ENCODE measurements at places on chromosomes 13 and 19.

GRCh38 chr13:41054212-41054877, 7.0 kb upstream of the WBP4 start:
- no peak for DNase-seq

- DNase-seq = no peak
Observed at GRCh38 chr13:76025392-76025791, 389.3 kb downstream of the LMO7 start.

DNA sequence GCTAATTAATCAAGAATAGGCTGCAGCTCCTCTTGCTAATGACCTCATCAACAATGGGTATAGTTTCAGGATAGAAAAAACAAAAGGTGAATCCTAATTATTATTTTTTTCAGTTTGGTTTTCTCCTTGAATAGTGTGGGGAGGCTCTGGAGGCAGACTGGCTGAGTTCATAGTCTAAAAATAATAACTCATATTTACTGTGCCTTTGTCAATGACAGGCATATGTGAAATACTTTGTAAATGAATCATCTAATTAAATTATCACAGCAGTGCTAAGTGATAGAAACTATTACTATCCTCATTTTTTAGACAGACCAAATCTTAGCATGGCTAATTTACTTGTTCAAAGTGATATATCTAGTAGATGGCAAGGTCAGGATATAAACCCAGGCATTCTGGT, 1261.0 kb upstream of the SLC10A2 start:
- no peak for DNase-seq

GRCh38 chr13:20077086-20077485, 83.8 kb downstream of the GJA3 start:
- no peak for DNase-seq

DNA sequence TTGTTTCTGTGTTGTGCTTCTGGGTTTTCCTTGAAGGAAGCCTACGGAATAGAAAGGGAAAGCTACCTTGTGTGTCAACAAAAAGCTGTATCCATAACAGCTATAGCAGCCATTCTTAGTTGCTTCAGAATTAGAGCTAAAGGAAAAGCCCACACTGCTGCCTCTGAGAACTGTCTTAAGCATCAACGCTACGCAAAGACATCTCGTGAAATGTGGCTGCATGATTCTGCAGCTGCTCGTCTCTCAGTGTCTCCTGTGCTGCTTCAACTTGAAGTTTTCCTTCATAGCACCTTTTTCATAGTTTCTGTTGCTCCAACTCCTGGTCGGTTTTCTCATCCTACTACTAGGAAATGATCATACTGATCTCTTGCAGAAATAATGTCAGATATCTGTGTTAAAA, 140.9 kb upstream of the MAB21L1 start:
- DNase-seq = no peak

DNA sequence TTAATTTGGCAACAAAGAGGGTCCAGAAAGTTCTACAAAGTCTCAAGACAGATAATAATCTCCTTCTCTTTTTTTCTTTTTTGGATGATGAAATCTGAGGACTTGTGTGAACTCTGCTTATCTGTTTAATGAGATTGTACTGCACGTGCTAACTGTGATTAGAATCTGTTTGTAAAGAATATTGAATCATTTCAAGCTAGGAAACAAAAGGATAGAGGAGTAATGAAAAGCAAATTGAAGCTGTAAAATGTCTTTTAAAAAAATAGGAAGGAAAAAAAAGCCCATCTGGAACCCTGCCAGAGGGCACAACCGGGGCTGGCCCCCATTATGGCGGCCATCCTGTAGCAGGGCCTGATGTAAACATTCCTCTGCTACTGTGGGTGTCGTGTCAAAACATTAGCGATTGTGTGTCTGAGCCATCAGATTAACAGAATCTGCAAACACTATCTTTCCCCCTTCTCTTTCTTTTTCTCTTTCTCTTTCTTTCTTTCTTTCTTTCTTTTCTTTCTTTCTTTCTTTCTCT, 83.0 kb downstream of the FLT1 start:
- no peak for DNase-seq

DNA sequence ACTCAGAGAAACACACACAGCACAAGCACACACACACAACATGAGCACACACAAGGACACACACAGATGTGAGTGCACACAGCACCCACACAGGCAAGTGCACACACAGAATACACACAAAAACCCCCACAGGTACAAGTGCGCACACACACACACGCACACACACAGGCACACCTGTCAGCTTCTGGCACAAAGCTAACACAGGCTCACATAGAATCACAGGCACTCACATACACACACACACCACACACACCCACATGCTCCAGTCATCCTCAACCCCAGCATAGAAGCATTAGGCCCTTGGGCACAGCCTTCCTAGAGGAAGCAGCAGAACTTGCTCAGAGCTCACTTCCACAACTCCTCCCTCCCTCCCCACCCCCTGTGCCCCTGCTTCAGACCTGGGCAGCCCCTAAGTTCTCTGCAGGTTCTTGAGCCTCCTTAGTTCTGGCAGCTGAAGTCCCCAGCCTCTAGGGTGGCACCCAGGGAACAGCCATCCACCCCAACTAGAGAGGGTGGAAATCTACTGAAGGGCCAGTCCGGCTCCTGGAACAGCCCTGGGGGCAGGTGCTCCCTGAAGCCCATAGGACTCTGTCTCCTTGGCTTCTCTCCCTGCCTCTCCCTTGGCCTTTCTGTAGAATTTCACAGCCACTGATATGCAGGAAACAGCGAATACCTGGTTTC, 129.9 kb upstream of the VSTM2B start:
- DNase-seq = no peak

DNA sequence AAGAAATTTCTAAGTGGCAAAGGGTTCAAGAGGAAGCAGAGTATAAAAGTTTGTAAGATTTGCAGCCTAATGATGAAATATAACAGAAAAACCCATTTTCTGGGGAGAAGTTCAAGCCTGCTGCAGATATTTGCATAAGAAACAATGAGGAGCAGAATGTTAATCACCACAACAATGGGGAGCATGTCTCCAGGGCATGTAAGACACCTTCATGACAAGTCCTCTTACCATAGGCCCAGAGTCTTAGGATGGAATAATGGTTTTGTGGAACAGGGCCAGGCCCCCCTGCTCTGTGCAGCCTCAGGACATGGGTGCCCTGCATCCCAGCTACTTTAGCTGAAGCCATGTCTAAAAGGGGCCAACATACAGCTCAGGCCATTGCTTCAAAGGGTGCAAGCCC, 809.0 kb upstream of the SLITRK5 start:
- no peak for DNase-seq

GRCh38 chr13:77653301-77653700, 44.2 kb upstream of the SLAIN1 start:
- DNase-seq = no peak

DNA sequence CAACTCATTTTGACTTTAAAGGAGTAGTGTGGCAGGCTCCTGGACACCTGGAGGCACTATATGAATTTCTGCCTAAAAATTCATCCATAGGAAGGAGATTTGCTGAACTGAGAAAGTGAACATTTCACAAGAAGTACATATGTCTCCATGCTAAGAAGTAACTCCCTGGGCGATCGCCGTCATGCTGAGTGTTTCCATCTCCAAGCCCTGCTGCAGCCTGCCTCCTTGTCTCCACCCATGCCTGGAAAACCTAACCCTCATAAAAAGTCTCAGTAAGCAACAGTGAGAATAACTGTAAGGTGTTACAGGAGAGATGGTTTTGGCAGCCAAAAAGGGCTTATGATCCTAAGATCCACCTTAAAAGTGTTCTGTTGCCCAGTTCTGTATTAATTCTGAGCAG, 251.3 kb downstream of the SHISA2 start:
- no peak for DNase-seq

DNA sequence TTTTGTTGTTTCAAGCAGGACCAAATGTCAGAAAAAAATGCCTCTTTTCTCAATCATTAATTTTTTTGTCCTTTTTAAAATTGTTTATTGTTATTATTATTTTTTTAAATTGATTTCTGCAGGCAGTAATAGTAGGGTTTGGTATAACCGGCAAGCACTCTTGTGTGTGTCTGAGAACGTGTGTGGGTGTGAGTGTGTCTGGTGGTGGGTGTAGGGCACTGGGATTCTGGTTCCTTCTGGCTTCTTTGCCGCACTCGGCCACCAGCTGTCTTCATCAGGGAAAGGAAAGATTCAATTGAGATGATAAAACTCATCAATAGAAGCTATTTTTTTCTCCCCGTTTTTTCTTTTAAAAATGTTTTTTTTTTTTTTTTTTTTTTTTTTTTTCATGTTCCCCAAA, 56.4 kb downstream of the IER2 start:
- DNase-seq = no peak

DNA sequence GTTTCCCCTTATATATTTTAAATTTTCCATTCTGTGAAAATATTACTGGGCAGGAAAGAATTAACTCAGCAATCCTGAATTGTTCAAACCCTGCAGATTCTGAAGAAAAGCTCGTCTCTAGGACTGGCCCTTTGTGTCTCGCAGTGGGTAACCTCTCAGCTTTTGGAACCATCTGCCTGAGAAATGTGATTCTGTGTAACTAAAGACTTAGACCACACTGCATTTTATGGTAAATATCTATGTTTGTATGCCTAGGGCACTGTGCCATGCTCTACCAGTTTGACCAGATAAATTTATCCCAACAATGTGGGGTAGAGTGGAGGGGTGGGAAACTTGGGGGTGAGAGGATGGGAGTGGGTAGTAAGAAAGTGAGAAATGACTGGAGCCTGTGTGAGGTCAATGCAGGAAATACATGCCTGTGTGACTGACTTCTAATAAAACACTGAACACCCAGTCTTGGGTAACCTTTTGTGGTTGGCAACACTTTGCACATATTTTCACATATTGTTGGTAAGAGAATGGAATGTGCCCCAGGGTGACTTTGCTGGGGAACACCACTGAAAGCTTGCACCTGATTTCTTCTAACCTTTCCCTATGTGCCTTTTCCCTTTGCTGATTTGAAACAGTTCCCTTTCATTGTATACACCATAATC, 1181.9 kb downstream of the OLFM4 start:
- DNase-seq = no peak

DNA sequence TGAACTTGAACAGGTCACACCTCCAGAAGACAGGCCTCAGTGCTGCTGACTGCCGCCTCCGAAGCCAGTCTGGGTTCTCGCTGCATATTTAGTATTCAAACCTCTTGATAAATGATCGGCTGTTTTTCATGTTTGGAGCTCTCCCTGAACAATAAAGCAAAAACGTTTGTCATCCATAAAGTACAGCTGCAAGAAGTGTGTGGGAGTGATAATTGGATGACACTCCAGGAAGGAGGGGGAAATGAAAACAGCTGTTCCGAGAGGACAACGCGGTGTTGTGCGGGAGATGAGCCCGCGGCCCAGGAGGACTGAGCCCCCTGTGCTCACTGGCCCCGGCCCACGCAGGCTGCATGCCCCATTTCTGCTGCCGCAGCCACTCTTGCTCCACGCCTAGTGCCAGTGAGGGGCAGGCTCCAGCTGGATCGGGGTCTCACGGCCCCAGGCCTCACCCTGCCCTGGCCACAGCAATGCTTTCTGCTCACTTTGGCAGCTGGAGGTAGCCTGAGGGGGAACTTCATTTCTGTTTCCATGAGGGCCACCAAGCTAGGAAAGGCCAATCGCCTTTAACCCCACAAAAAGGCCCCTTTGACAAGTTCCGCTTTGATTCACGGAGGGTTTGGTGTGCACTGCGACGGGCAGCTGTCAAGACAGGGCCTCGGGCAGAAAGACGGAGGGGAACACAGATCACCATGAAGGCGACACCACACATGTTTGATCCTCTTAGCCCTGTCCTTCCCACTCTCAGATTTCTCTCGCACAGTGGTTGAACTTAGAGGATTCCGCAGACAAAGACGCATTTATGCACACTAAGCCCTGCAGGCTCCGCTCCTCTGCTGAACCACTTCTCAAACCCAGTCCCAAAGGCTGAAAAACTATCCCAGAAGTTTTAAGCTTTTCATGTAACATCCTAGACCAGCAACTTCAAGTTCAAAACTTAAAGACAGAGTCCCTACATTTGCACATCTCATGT, 537.6 kb downstream of the EFNB2 start:
- DNase-seq = no peak

DNA sequence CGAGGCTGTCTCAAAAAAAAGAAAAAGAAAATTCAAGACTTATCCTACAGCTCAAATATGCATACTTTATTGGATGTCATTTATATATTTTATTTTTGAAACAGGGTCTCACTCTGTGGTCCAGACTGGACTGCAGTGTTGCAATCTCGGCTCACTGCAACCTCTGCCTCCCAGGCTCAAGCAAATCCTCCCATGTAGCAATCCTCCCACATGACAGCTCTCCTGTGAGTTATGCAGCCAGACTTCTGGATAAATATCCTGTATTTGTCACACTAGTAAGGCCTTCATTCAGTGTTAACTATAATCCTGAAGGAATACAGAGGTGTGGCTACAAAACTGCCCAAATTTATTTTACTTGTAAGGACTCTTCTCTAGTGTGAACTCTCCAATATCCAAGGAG, 7.2 kb downstream of the ZNF552 start:
- DNase-seq = no peak

DNA sequence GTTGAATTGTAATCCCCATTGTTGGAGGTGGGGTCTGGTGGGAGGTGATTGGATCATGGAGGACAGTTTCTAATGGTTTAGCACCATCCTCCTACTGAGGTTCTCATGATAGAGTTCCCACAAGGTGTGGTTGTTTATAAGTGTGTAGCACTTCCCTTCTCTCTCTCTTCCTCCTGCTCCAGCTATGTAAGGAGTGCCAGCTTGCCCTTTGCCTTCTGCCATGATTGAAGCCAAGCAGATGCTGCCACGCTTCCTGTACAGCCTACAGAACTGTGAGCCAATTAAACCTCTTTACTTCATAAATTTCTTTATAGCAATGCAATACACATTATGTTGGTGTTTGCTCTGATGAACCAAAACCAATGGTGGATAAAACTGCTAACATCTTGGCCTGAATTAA, 238.2 kb downstream of the EFNB2 start:
- no peak for DNase-seq

- no peak for DNase-seq
Observed at GRCh38 chr13:25177636-25178035, 5.5 kb upstream of the AMER2 start.

DNA sequence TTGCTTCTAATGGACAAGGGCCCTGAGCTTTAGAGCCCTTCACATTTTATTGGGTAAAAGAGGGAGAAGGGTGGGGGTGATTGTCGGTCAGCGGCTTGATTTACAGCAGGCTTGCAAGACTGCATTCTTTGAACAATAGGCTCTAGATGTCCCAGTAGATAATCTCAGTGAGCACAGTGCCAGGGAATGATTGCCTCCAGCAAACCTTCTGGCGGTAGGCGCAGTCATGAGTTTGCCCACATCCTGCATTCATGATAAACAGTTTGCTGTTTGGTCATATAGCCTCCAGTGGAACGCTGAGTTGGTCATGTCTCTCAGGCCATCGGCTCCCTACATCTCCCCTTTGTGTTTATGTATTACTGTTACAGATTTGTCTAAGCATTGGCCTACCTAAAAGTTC, 12.6 kb downstream of the ZNF528 start:
- no peak for DNase-seq
